Large intestine (tissue), 12 donors: ENCODE measurements at places on chromosomes 13 and 19. TPM values are rescaled to one million over a fixed set of nuclear protein-coding genes. Genes with fewer than 3 reads are reported as not detected.

Gene FGF14
- 2.1 TPM for polyA plus RNA-seq

DNA sequence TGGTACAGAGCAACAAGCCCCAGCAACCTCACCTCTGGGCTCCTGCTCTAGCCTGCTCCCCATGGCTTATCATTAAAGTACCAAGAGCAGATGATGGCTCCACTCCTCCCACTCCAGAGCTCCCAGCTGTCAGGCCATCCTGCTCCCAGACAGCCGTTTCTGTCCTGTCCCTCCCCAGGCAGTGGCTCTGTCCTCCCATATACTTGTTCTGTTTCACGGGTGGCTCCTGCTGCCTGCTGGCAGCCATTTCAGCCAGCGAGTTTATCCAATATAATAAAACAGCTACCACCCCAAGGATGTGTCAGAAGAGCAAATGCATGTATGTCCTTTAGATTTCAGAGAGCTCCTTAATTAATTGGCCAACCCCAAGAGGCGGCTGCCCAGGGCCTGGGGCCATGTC is 79.4 kb upstream of the VSTM2B start:
- DNase-seq, result no peak
- H3K4me3 ChIP-seq, result no peak overlapping the region
- H3K4me1 ChIP-seq, result no peaks in the 10 kb centered on the region
- H3K36me3 ChIP-seq, result no peaks in the 10 kb centered on the region

GRCh38 chr19:51327066-51328001 is 14.6 kb downstream of the VSIG10L start:
- peak; percentile 42 for DNase-seq
- peaks cover 29% of the 10 kb centered on the region for H3K27me3 ChIP-seq
- H3K27ac ChIP-seq, result no peak overlapping the region

- H3K4me1 ChIP-seq, result no peaks in the 10 kb centered on the region
- H3K27me3 ChIP-seq, result no peaks in the 10 kb centered on the region
- no peak overlapping the region for H3K27ac ChIP-seq
- no peak overlapping the region for H3K4me3 ChIP-seq
- DNase-seq, result no peak
- H3K36me3 ChIP-seq, result no peaks in the 10 kb centered on the region
Measured at GRCh38 chr13:38767506-38768265, 80.8 kb downstream of the FREM2 start.

Gene CYP4F12
- polyA plus RNA-seq, result 102 TPM

DNA sequence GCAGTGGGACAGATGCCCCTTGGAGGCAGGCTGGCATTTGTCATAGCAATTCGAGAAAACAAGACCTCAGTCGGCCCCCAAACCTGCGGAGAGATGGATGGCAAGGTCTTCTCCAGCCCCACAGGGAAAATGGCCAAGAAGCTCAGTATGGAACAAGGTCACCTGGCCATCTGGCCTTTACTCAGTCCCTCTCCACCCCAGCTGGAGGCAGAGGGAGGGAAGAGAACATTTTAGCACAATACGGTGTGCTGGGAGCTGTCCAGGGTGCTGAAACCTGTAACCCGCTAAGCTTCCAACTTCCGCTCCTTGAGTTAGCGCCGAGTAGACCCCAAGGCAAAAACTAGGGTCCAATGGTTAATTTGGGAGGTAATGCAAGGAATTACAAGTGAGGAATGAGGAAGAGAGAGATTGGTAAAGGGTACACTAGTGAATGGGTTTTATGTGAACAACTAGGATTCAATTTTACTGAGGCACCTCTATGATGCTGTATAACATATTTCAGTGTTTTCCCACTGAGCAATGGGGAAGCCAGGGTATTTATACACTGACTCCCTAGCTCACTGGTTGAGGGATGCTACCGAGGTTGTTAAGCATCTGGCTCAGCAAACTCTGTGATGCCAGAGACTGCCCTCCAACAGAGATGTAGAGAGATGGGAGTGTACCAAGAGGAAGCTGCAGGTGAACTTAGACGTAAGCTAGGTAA is 64.3 kb downstream of the CACNA1A start:
- H3K36me3 ChIP-seq, result no peaks in the 10 kb centered on the region
- no peaks in the 10 kb centered on the region for H3K4me1 ChIP-seq
- peak; percentile 23 for DNase-seq
- H3K27me3 ChIP-seq, result no peaks in the 10 kb centered on the region
- no peak overlapping the region for H3K4me3 ChIP-seq

- no peaks in the 10 kb centered on the region for H3K4me1 ChIP-seq
- no peak overlapping the region for H3K4me3 ChIP-seq
- no peak for DNase-seq
- H3K27me3 ChIP-seq, result peaks cover 6% of the 10 kb centered on the region
- no peaks in the 10 kb centered on the region for H3K36me3 ChIP-seq
Measured at GRCh38 chr19:31317570-31317969, 31.7 kb downstream of the TSHZ3 start.

GRCh38 chr13:75682326-75682725 is 46.2 kb downstream of the LMO7 start:
- H3K4me3 ChIP-seq, result no peak overlapping the region
- no peaks in the 10 kb centered on the region for H3K4me1 ChIP-seq
- H3K36me3 ChIP-seq, result no peaks in the 10 kb centered on the region
- no peak overlapping the region for H3K27ac ChIP-seq
- no peak for DNase-seq
- no peaks in the 10 kb centered on the region for H3K27me3 ChIP-seq

DNA sequence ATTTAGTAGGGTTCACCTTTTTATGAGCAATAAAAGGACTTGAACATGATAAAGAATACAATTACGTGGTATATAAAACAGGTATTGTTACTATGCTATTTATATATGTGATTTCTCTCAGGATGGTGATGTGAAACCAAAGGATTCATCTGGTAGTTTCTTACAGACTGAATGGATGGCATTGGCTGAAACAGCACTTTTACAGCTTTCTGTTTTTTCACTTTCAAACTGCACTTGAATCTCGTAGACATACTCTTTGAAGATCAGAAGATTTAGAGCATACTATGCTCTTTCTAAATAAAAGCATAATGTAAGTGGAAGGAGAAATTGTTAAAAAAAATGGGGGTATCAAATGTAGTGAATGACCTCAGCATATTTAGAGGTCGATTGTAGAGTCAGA is 354.8 kb downstream of the HS6ST3 start:
- no peak for DNase-seq
- no peaks in the 10 kb centered on the region for H3K27me3 ChIP-seq
- H3K4me3 ChIP-seq, result no peak overlapping the region
- no peaks in the 10 kb centered on the region for H3K4me1 ChIP-seq
- H3K27ac ChIP-seq, result no peak overlapping the region

- no peak for DNase-seq
- no peaks in the 10 kb centered on the region for H3K36me3 ChIP-seq
- H3K4me1 ChIP-seq, result peaks cover 3% of the 10 kb centered on the region
- H3K4me3 ChIP-seq, result no peak overlapping the region
Measured at GRCh38 chr13:46389457-46390451, 2.7 kb upstream of the RUBCNL start.

Gene PLIN4
- 1.8 TPM for polyA plus RNA-seq

DNA sequence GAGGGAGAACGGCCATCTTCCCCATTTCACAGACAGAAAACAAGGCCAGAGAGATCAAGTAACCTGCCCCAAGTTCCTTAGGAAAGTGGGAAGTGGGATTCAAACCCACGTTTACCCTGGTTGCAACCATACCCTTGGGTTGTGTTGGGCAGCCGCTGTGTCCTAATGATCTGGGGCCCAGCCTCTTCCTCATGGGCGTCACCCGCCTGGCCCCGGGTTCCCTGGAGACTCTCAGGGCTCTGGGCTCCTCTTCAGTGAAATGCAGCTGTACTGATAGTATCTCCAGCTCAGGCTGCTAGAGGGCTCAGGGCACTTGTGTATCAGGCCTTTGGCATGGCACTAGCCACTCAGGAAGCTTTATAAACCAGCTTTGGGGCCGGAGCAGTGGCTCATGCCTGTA is 9.8 kb downstream of the TMED1 start:
- H3K27ac ChIP-seq, result no peak overlapping the region
- peaks cover 69% of the 10 kb centered on the region for H3K36me3 ChIP-seq
- no peaks in the 10 kb centered on the region for H3K27me3 ChIP-seq
- H3K4me1 ChIP-seq, result no peaks in the 10 kb centered on the region
- DNase-seq, result no peak

GRCh38 chr19:6589711-6590257 is 1.2 kb downstream of the CD70 start:
- no peak for DNase-seq
- peaks cover 73% of the 10 kb centered on the region for H3K27me3 ChIP-seq
- H3K27ac ChIP-seq, result no peak overlapping the region
- no peak overlapping the region for H3K4me3 ChIP-seq

DNA sequence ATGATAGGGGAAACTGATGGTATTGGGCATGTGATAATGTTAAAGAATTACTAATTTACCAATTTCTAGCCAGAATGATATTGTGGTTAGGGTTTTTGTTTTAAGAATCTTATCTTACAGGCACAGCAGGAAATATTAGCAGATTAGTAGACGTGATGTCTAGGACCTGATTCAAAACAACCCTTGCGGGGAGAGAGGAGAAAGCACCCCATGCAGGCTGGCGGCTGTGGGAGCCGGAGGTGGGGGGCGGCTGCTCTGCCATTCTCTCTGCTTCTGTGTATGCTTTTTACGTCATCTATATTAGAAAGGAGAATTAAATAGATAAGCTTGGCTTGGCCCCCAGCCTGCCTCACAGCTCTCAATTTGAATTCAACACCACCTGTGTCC is 41.5 kb downstream of the MLLT1 start:
- peaks cover 6% of the 10 kb centered on the region for H3K36me3 ChIP-seq
- H3K4me3 ChIP-seq, result no peak overlapping the region

GRCh38 chr13:61765181-61765742 is 349.6 kb upstream of the PCDH20 start:
- H3K4me3 ChIP-seq, result no peak overlapping the region
- H3K27ac ChIP-seq, result no peak overlapping the region
- no peak for DNase-seq
- H3K27me3 ChIP-seq, result no peaks in the 10 kb centered on the region
- no peaks in the 10 kb centered on the region for H3K4me1 ChIP-seq

Gene ZNF649
- polyA plus RNA-seq, result 14.9 TPM

- H3K27ac ChIP-seq, result peak overlapping the region; percentile 6
- no peaks in the 10 kb centered on the region for H3K36me3 ChIP-seq
- H3K27me3 ChIP-seq, result peaks cover 34% of the 10 kb centered on the region
- H3K4me1 ChIP-seq, result peaks cover 54% of the 10 kb centered on the region
Measured at GRCh38 chr19:35140962-35141836, 1.9 kb upstream of the FXYD7 start.

GRCh38 chr19:20245309-20245708 is 78.3 kb downstream of the ZNF486 start:
- no peak overlapping the region for H3K27ac ChIP-seq
- H3K4me3 ChIP-seq, result no peak overlapping the region
- no peaks in the 10 kb centered on the region for H3K27me3 ChIP-seq
- DNase-seq, result no peak
- no peaks in the 10 kb centered on the region for H3K36me3 ChIP-seq

DNA sequence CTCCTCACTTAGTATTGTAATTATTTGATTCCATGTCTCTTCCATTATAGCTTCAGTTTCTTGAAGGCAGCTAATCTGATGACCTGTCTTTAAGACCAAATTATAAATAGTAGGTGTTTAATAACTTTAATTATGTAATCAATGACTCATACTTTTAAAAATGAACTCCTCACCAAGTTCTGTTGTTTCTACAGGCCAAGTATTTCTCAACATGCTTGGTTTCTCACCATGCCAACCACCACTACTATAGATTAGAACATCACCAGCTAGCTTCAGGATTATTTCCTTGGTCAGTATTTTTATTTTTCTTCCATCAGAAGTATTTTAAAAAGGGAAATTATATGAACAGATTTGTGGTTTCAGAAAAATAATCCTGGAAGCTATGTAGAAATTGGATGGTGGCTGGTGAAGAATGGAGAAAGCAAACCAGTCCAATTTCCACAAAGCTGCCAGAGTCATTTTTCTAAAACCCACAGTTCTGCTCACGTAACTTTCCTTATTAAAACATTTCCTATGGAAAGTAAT is 237.7 kb upstream of the DACH1 start:
- H3K4me1 ChIP-seq, result no peaks in the 10 kb centered on the region
- no peaks in the 10 kb centered on the region for H3K27me3 ChIP-seq
- no peaks in the 10 kb centered on the region for H3K36me3 ChIP-seq
- DNase-seq, result no peak
- H3K27ac ChIP-seq, result no peak overlapping the region

DNA sequence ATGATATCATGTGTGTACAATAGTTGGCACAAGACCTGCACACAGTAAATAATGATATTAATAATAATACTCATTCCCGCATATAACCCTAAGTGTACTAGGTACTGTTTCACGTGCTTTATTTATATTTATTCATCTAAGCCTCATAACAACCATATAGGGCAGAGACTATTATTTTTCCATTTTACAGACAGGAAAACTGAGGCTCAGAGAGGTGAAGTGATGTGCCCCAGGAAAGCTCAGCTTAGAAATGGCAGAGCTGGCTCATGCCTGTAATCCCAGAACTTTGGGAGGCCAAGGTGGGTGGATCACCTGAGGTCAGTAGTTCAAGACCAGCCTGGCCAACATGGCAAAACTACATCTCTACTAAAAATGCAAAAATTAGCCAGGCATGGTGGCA is 13.6 kb downstream of the ACP7 start:
- peaks cover 6% of the 10 kb centered on the region for H3K27me3 ChIP-seq
- peaks cover 26% of the 10 kb centered on the region for H3K4me1 ChIP-seq
- no peak overlapping the region for H3K27ac ChIP-seq
- no peaks in the 10 kb centered on the region for H3K36me3 ChIP-seq
- no peak overlapping the region for H3K4me3 ChIP-seq

Gene COL4A1
- polyA plus RNA-seq, result 146 TPM
